Activated CD4-positive, alpha-beta T cell treated with anti-CD3 and anti-CD28 coated beads, Interleukin-2, amount 50 U/mL, for 24 hours (primary cell): ENCODE measurements at places on chromosomes 6 and 20.

DNA sequence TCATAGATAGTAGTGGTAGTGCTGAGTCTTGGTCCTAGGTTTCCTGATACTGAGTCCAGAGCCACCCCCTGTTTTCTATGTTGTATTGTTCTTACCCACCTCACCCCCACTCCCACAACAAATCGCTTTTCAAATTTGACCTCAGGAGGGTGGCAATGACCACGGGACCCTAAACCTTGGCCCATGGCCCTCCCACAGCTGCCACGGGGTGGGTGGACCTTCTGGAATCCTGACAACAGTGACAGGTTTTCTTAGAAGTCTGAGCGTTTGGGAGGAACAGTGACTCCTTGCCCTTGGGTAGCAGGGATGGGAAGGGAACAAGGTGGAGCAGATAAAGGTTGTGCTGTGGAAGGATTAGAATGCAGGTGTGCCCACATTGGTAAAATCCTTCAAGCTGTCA, 36.9 kb downstream of the TGM3 start:
- DNase-seq = no peak

GRCh38 chr6:35035481-35036030, 105.6 kb downstream of the TCP11 start:
- DNase-seq = no peak

- DNase-seq = no peak
Observed at GRCh38 chr20:3645309-3646066, 17.7 kb downstream of the GFRA4 start.

GRCh38 chr20:2756056-2756611, 44.3 kb downstream of the CPXM1 start:
- DNase-seq = no peak

- no peak for DNase-seq
Observed at GRCh38 chr6:56311533-56312448, 64.4 kb upstream of the COL21A1 start.

- DNase-seq = no peak
Observed at GRCh38 chr20:15342991-15343523, 1005.6 kb upstream of the FLRT3 start.

DNA sequence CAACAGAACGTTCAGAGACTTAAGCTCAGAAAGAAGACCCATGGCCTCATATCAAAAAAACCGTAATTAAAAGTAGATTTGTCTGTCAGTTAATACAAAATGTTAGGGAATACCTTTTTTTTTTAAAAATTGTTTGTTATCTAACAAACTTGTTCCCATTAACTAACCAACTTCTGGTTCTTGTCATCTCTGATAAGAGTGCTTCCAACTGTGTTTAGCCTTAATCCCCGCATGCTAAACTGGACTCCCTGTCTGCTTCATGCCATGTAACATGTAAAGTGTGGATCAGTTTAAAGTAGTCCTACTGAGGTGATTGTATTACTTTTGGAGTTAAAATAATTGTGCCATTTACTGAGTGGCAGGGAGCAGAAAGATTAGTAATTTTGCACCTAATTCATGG, 6.3 kb downstream of the JARID2 start:
- no peak for DNase-seq

DNA sequence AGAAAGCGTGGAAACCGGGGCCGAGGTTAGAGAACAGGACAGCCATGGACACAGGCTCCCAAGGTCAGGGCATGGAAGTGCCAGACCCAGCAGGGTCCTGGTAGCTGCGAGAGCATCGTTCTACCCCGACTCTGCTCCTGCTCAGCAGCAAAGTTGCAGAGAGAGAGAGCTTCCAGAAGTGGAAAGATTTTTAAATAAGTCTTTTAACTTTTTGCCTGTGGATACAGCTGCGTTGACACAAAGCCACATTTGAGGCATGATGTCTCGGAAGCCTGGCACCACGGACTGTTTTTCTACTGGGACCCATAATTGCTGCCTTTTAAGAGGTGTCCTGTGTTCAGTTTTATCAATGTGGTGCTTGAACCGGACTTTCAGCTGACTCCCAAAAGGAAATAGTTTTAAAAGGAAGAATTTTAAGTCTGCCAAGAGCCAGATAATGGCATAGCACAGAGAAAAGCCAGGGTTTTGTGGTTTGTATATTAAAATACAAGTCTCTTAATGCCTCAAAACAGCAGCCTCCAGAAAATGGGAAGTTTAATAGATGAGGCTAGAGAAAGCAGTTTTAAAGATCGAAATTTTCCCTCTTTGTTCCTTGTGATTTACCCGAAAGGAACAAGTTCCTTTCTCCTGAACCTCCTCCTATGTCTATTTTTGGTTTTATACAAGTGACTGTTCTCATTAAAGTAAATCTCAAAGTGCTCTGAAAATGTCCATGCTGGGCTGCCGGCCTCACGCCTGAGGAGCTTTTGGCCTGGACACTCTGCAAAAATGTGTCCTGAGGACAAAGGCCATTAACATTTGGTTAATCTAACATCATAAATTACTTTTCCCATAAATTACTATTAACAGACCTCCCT, 91.5 kb downstream of the RIN2 start:
- no peak for DNase-seq

GRCh38 chr6:36615018-36615761, 21.0 kb downstream of the SRSF3 start:
- DNase-seq = no peak

DNA sequence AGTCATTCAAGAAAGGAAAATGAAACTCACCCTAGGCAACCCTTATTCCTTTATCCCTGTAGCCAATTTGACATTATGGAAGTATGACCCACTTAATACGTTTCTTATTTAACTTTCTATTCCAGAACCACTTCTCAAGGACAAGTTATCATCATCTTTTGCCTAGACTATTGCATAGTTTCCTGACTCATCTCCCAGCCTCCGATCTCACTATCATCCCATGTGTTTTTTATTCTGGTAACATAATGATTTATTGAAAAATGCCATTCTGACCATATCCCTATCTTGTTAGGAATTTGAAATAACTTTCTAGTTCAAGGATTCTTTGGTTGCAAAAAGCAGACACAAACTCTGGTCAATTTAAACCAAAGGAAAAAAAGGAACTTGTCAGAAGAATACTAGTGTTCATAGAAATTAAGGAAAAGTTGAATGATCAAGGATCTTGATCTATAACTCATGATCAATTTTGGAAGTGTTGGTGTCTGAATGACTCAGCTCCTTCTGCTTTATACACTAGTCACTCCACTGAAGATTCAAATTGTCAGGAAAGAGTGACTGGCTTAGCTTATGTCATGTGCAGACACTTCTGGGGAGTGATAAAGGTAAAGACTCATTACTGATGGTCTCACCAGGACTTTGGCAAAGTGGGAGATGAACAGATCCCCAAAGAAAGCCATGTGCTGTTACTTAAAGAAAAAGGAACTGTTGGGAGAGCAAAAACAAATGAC, 8.5 kb upstream of the TINAG start:
- no peak for DNase-seq

GRCh38 chr6:3393836-3394202, 63.0 kb downstream of the SLC22A23 start:
- DNase-seq = no peak

GRCh38 chr6:166488076-166488685, 98.3 kb downstream of the RAMACL start:
- peak; percentile 75 for DNase-seq

- no peak for DNase-seq
Observed at GRCh38 chr20:54172856-54173652, 732 bp downstream of the CYP24A1 start.
